ENCODE measurements at places on chromosomes 3 and 15. TPM values are rescaled to one million over a fixed set of nuclear protein-coding genes. Genes with fewer than 3 reads are reported as not detected.

ITPKA gene
- total RNA-seq, result 14.2 TPM

DUOXA2 gene
- not detected for total RNA-seq

NRG4 gene
- total RNA-seq, result 94.6 TPM

STARD5 gene
- total RNA-seq, result 23.2 TPM

NR1I2 gene
- 0.85 TPM for total RNA-seq

GOLGA6B gene
- total RNA-seq, result not detected

SEMA3G gene
- total RNA-seq, result 7.6 TPM

CEMIP gene
- total RNA-seq, result 13.5 TPM

C3orf62 gene
- 4.3 TPM for total RNA-seq

TICRR gene
- 4.1 TPM for total RNA-seq

SEMA7A gene
- 1.3 TPM for total RNA-seq

CNTN3 gene
- 8.2 TPM for total RNA-seq

SLC27A2 gene
- total RNA-seq, result 4.7 TPM

MST1 gene
- 32.2 TPM for total RNA-seq

ARL14 gene
- total RNA-seq, result not detected

GOLGA8T gene
- total RNA-seq, result not detected

ZBTB47 gene
- total RNA-seq, result 22.1 TPM

FEZF2 gene
- 0.62 TPM for total RNA-seq

VGLL3 gene
- 44.4 TPM for total RNA-seq

TGM5 gene
- total RNA-seq, result 11.3 TPM

PLD1 gene
- total RNA-seq, result 15.8 TPM

DENND4A gene
- 49.6 TPM for total RNA-seq

MOBP gene
- not detected for total RNA-seq
